Placental epithelial cell (primary cell): ENCODE measurements at places on chromosomes 12 and 14. TPM values are rescaled to one million over a fixed set of nuclear protein-coding genes. Genes with fewer than 3 reads are reported as not detected.

BEGAIN gene
- 1.4 and 1.6 TPM in 2 replicates for total RNA-seq

SPIC gene
- not detected in 2 replicates for total RNA-seq

MFAP5 gene
- 726 and 1,098 TPM in 2 replicates for total RNA-seq

ANKRD33 gene
- not detected in 2 replicates for total RNA-seq
